Sigmoid colon (tissue), 7 donors: ENCODE measurements at places on chromosomes 11 and 22.

GRCh38 chr11:94183251-94183885, 54.7 kb downstream of the PANX1 start:
- no peak for DNase-seq

DNA sequence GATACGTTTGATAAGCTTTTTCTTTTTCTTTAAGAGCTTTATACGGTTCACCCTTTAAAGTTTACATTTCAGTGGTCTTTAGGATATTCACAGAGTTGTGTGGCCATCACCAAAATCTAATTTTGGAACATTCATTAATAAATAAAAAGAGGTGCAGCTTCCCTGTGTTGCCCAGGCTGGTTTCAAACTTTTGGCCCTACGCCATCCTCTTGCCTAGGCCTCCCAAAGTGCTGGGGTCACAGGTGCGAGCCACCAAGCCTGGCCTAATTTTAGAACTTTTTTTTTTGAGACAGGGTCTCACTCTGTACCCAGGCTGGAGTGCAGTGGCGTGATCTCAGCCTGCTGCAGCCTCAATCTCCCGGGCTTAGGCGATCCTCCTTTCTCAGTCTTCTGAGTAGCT, 30.6 kb downstream of the MED15 start:
- no peak for DNase-seq

DNA sequence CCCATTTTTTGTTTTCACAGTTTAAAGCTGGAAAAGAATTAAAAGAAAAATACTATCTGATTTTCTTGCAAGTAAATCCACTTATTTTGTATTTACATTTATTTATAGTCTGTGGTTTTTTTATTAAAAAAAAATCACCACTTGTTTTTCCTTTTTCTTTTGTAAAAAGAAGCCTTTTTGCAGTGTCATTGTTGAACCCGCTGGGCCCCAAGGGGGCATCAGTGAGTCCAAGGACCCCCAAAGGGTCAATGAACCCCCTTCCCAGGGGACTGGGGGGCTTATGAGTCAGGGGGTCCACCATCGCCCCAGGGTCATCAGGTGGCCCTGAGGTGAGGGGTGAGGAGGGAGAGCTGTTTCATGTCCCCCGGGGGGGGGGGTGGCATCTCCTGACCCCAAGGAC, 34.0 kb upstream of the EIF3D start:
- DNase-seq, result no peak

- DNase-seq, result no peak
Measured at GRCh38 chr11:7965386-7965785, at the start of gene NLRP10. TSS of gene NLRP10 (minus strand) at chr11:7965447. CDS start at chr11:7963495, 1,952 bp downstream.

GRCh38 chr22:20244691-20245576, 23.2 kb downstream of the RTN4R start:
- no peak for DNase-seq

DNA sequence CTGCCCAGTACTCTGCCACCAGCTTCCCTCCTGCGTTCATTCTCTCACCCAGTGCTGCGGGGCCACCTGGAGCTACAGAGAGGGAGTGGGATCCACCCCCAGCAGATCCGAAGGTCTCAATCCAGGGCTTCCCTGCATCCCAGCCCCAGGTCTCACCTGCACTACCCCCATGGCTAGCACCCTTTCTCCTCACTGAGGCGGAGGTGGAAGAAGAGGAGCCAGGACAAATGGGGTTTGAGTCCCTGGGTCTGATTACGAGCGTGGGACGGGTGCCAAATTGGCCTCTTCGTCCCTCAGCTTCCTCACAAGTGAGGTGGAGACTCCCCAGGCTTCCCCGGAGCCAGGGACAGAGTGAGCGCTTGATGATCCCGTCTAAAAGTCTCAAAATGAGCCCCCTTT, 64.2 kb downstream of the NFAM1 start:
- peak; percentile 81 for DNase-seq

GRCh38 chr22:49370627-49371301, 456.9 kb downstream of the BRD1 start:
- no peak for DNase-seq

GRCh38 chr11:117610901-117611300, 186.1 kb downstream of the DSCAML1 start:
- DNase-seq, result peak; percentile 35

DNA sequence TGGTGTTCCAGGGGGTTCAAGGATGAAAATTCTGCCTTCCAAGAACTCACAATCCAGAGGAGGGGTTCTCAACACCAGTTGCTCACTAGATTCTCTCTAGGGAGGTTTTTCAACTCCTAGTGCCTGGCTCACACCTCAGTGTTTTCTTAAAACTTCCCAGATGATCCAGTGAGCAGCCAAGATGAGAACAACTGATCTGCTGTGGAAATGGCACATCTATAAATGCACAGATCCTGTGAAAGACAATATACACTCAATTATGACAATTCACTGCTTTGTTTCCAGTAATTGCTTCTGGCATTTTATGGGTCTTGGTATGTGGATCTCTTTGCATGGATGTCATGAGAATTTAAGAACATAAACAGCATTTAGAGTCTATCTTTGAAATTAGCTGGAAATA, 45.2 kb upstream of the PRSS23 start:
- no peak for DNase-seq

GRCh38 chr11:124923296-124923695, 4.2 kb downstream of the HEPN1 start:
- no peak for DNase-seq

GRCh38 chr22:37492428-37493344, 6.5 kb upstream of the MFNG start:
- DNase-seq, result no peak
